T follicular helper cell (primary cell): ENCODE measurements at places on chromosomes 16 and 17.

- no peak for DNase-seq
Observed at GRCh38 chr17:47687748-47688147, 6.2 kb upstream of the TBKBP1 start.

GRCh38 chr16:87881324-87882200 lies 12.3 kb upstream of the SLC7A5 start:
- no peak for DNase-seq

GRCh38 chr17:37117373-37118142 lies 168.8 kb downstream of the AATF start:
- no peak for DNase-seq

DNA sequence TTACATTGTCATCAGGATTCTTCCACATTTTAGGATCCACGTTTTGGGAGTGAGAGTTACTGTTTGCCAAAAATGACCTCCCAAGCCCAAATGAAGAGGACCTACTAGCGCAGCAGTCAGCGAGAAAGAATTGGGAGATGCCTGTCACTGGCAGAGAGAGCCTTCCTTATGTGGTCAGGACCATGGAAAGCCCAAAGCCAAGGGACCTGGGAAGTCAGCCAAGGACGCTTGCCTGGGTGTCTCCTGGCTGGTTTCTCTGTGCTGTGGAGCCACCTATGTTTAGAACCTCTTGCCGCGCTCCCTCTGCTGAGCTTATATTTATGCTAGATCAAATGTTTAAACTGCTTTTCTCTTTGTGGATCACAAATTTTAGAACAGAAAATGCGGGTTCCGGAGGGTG lies 24.9 kb upstream of the RHBDL3 start:
- DNase-seq: no peak

- no peak for DNase-seq
Observed at GRCh38 chr16:81655469-81656162, 123.5 kb upstream of the PLCG2 start.

DNA sequence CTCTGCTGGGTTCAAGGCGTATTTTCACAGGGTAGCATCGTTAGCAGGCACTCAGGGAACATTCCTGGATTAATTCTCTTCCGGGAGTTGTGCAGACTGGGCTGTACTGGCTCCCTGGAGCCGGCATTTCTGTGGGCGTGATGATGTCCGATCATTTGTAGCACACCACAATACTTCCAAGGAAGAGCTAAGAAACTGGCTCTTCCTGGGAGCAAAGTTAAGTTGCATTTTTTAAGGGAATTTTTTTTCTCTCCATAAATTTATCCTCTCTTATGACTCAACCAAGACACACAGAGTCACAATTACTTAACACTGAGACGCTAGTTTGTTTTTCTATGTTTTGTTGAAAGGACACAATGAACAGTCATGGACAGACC lies 211.6 kb upstream of the FOXF1 start:
- DNase-seq: no peak
